ENCODE measurements at places on chromosomes 11 and 22.

DNA sequence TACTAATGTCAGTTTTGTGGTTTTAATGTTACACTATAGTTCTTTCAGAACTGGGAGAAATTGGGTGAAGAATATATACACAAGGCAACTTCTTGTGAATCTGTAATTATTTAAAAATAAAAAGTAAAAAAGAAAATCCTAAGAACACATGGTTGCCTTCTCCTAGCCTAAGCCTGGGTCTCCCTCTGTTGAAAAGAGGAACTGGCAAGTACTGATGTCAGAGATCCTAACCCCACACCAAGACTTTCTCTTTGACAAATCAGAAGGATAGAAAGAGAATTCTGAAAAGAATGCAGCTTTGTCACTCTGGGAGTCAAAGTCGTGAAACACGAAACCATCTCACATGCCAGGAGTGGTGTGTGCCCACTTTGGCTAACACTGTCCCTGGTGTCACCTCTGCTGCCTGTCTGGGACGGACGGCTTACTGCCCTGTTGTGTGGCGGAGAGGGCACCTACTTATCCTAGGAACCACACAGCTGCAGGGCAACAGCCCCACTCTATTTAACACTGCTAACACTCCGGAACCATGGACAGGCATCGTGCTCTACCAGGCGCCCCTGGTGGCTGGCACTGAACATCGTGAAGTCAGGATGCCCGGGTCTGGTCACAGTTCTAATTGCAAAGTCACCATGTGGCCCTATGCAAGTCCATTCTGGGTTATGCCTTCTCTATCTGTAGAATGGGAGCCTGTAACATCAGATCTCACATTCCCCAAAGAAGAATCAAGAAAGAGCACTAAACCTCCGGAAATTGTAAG lies 108.7 kb upstream of the CD82 start:
- no peak for DNase-seq

DNA sequence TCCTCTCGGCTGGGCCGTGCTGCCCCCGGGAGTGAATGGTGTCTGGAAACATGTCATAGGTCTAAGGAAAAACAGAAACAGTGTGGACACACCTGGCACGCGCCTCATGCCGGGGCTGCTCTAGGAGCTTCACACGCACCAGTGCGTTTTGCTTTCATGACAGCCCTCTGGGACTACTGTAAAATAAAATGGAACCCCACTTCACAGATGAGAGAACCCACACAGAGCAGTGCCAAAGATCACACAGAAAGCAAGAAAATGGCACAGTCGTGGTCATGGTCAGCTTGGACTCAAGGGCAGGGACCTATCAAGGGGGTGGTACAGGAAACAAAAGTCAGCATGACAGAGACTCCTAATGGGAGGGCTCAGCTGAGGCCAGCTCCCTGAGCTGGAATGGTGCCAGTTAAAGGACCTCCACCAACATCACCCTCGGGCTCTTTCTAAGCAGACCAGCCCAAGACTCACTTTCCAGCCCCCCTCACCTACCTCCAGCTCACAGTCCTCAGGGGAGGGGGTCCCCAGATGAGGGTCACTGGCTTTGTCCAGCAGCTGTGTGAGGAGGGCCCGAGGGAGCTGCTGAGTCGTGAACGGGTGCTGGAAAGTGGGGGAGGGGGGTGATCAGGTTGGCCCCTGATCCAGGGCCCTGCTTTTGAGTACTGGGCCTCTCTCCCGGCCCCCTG lies 3.3 kb downstream of the MAP4K2 start:
- no peak for DNase-seq

DNA sequence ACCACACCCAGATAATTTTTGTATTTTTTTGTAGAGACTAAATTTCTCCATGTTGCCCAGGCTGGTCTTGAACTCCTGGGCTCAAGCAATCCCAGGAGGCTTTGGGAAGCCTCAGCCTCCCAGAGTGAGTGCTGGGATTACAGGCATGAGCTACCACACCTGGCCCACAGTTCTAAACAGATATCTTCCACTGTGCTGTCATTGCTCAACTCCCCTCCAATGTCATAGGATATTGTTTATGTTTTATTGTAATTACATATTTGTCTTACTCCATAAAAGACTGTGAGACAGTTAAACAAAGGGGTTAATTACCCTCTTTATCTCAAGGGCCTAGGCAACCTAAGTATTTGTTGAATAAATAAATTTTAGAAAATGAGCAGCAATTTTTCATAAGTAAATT lies 204.2 kb downstream of the GRM5 start:
- no peak for DNase-seq

GRCh38 chr11:116727990-116728389 lies 44.8 kb downstream of the BUD13 start:
- no peak for DNase-seq

DNA sequence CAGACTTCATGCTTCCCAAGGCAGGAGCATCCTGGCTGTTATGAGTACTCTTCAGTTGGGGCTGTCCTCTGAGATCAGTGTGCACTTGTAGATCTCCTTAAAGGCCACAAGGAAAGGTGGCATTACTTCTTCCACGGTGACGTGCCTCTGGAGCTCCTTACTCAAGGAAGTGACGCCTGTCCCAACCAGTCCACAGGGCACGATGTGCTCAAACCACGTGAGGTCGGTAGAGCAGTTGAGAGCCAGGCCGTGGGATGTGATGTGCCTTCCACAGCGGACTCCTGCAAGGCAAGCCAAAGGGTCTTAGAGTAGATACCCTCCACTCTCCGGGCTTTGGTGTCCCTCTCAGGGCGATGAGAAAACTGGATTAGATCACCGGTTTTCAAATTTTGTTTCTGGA lies 1.4 kb downstream of the LIPT2 start:
- DNase-seq, result no peak

DNA sequence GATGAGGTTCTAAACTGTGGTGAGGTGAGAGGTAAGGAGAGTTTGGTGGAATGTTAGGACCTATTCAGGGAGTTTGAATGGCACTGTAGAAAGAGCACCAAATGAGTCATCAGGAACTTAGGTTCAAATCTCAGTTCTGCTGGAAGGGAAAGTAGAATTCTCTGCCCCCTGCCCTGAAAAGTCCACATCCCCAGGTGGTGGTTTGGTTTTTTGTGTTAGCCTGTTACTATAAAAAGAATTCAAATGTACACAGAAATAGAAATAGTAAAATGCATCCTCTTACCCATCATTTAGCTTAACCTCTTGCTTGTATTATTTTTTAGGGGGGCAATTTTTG lies 20.2 kb downstream of the PPFIBP2 start:
- DNase-seq, result no peak

- no peak for DNase-seq
These were observed 117.1 kb downstream of the DDX10 start for GRCh38 chr11:108781946-108782345.

DNA sequence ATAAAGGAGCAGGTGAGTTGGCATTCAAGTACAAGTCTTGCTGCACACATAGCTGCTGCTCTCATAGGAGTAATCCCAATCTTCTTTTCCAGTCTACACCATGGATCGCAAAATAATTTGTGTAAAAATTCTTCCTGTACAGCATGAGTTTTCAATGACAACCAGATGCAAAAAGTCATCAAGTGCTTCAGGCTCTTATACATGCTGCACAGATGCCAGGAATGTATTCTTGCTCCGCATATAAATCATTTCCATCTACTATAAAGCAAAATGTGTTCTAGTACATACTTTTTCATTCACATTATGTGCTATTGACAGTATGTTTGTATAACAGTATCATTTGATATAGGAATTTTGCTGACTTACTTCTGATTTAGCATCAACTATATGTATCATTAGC lies 35.4 kb downstream of the NXPE2 start:
- DNase-seq, result no peak

- DNase-seq, result no peak
These were observed 27.6 kb upstream of the LRRC10B start for GRCh38 chr11:61480994-61481335.

- DNase-seq, result no peak
These were observed 100.3 kb downstream of the RBFOX2 start for GRCh38 chr22:35928285-35928798.

- DNase-seq, result no peak
These were observed 273.9 kb downstream of the SBF2 start for GRCh38 chr11:10019906-10020682.

DNA sequence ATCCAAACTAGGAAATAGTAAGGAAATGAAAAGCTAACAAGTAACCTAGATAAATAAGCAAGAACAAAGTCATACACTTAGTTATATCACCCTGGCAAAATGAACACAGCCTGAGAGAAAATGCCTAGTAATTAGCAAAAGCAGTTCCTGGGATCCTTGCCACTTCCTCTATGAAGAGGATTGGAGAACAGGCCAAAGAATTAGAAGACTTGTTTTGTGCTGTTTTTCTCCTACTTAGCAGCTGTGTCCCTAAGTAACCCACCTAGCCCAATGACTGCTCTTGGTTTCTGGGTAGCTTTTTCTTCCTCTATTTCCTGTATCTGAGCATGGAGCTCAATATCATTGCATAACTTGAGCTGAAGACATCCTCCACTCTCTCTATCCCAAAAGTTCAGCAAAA lies 713.9 kb downstream of the ETS1 start:
- no peak for DNase-seq

DNA sequence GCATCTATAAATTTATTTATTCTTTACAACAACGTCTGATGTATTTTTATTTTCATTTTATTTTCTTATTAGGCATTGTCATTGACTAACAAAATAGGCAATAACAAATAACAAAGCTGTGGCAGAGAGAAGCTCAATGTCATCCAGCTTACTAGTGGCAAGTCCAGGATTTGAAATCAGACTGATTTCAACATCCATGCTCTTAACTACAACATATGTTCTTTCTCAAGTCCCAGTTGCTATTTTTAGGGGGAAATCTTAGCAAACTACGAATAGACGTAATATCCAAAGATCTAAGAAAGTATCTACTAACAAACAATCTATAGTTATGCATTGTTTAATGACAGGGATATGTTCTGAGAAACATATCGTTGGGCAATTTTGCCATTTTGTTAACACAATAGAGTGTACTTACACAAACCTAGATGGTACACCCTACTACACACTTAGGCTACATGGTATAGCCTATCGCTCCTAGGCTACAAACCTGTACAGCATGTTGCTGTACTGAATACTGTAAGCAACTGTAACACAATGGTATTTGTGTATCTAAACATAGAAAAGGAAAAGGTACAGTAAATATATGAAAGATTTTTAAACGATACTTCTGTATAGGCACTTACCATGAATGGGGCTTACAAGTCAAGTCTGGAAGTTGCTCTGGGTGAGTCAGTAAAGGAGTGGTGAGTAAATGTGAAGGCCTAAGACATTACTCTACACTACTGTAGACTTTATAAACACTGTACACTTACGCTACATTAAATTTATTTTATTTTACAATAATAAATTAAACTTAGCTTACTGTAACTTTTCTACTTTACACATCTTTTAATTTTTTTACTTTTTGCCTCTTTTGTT lies 151.3 kb downstream of the DLG2 start:
- no peak for DNase-seq

GRCh38 chr11:61602775-61603569 lies 22.1 kb upstream of the SYT7 start:
- no peak for DNase-seq

DNA sequence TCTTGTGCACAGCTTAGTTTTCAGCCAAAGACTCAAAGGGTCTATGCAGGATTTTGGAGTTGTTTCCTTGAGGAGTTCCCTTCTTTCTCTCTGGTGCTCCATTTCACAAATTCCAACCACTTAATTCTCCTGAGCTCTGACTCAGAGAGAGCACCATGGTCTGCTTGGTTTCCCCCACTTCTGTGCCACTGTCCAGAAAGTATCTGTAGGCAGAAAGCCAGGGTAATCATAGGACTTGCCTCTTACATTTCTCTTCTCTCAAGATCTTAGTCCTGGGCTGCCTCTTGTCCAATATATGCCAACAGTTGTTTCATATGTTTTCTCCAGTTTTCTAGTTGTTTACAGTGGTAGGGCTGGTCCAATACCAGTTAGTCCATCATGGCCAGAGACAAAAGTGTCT lies 6.4 kb upstream of the MRGPRD start:
- no peak for DNase-seq

DNA sequence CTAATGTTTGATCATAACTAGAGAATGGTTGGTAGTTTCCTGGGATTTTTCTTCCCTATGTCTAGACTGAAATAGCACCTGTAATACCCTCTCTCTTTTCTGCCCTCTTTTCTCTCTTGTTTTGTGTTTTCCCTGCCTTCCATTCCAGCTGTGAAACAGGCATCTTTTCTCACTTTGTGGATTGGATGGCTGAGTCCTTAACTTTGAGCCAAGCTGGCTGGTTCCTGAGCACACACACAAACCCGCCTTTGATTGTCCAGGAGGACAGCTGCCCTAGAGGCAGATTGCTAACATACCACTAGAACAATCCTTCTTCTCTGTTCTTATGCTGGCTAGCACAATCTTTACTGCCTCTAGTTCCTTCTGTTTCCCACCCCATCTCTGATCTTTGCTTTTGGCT lies 17.7 kb downstream of the CTNND1 start:
- DNase-seq, result no peak

DNA sequence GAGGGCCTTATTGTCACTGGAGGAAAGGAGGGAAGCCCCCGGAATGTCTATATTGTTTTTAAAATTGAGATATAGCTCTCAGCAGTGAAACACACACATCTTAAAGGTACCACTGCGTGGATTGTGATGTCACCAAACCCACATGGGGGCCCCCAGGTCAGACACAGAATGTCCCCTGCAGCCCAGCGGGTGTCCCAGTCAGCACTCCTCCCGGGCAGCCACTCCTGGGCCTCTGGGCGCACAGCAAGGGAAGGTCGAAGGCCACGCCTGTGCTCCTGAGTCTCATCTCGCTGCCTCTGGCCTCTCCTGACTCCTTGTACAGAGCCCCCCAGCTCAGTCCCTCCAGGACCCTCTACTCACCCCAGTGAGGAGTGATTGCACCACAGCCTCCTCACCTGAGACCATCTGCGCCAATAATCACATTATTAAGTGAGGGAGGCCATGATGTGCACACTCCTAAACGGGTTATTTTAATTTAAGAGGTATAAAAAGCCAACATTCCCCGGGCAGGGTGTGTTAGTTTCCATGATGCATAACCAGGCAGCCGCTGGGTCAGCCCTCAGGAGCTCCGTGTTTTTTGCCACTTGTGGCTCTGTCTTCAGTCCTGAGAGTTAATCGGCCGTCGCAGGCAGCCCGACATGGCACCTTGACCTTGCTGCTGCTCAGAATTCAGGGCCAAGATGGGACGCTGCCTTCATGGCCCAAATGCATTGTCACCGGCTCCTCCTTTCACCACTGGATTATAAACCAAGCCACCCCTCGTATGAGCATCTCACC lies 1089.3 kb downstream of the BRD1 start:
- DNase-seq, result no peak

DNA sequence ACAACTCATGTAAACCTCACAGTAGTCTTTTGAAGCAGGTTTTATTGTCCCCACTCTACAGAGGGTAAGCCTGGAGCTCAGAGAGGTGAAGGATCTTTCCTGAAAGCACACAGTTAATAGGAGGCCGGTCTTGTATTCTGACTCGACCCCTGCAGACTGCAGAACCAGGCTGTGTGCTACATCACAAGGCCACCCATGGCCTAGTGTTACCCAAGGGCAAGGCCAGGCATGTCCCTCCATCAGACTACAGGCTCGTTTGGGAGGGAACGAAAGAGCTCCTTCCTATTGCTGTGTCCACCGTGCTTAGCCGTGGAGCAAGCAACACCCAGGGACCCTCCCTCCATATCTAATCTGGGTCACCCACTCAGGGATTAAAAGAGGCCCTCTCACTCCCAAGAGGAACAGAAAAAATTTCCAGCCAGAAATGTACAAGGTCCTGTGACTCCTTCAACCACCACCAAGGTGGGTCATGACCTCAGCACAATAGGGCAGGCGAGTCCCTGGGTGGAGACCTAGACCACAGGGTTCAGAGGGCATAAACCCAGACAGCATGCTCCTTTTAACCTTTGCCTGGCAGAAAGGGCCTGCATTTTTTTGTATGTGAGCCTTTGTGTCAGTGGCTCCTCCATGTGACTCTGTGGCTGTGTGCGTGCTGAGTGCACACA lies 6.3 kb upstream of the SMIM35 start:
- no peak for DNase-seq

All from hypothalamus (tissue), 51 donors.